ENCODE measurements at places on chromosomes 16 and 17.

DNA sequence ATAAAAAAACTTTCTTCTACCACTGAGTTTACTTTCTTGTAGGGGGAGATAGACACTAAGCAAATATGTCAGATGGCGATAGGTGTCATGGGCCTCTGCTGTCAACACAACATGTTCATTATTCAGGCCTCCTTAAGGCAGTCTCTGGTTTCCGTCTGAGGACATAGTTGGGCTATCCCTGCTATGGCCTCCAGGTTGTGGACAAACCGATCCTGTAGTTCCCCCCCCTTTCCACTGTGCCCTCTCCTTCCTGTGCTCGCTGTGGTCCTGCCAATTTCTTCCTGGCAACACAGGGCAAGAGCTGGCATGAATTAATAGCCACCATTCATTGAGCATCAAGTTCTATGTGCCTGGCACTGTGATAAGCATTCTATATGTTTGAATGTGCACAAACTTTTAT, 81.0 kb upstream of the HS3ST2 start:
- DNase-seq = no peak

DNA sequence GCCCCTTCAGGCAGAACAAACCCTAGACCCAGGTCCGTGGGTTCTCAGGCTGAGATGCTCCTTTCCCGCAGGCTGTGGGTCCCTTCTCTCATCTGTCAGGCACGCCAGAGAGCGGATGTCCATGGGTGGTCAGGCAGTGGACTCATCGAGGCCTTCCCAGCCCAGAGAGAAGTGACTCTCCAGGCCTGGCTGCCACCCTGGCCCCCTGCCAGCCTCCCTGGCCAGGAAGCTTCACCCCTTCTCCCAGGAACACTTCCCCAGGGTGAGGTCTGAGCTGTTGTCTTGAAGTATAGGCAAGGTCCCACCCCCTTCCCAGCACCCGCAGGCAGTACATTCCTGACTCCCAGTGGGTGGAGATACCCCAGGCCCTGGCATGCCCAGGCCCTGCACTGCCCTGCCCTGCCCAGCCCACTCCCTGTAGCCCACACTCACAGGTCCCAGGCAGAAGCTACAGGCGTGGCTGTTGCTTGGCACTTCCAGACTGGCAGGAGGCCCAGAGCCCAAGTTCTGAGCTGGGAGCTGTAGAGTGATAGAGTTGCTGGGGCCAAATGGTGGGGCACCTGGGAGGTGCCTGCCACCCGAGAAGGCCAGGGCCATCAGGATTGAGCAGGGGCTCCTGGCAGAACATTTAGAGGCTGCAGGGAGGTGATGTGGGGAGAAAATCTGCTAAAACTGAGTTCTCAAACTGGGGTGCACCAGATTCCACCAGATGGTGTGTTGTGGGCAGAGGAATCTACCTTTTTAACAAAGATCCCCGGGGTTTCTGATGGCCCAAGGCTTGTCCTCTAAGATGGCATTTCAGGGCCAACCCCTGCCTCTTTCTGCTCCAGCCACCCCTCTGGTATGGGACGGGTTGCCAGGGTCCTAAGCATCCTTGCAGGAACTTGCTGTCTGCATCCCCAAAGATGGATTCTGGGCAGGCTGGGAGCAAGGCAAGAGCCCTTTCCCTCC, 6.7 kb downstream of the ITGA3 start:
- no peak for DNase-seq

- no peak for DNase-seq
Measured at GRCh38 chr17:43940630-43941029, 1.6 kb downstream of the PPY start.

- DNase-seq = no peak
Measured at GRCh38 chr16:66735891-66736290, 15.5 kb downstream of the DYNC1LI2 start.

- no peak for DNase-seq
Measured at GRCh38 chr16:66798161-66798560, 3.2 kb downstream of the TERB1 start.

GRCh38 chr17:80106751-80107150, 5.4 kb downstream of the GAA start:
- DNase-seq = no peak

DNA sequence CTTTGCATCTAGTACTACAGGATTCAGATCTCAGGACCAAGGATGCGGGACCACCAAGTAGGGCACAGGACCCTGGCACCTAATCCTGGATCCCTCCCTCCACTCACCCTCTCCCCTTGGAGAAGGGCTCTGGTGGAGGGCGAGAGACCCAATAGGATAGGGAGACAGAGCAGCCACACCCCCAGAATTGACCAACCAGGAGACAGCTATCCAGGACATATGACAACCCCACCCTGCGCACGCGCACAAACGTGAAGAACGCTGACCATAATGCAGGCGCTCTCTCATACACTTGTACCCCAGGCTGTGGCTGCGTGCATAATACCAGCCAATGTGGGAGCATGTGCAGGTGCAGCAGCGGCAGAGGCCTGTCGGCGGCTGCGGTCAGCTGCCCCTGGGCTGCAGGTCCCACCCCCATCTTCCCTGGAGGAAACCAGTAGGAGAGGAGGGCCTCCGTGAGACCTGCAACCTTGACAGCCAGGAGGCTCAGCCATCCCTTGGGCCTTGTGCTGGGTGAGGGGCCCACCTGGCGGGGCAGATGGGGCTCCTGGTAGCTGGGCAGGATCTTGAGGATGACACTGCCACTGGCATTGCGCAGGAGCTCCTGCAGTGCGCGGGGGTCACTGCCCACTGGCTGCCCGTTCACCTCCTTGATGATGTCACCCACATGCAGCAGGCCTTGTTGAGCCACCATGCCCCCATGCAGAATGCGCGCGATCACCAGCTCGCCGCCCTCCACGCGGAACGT, 25.4 kb downstream of the MPP2 start:
- no peak for DNase-seq

- DNase-seq = no peak
Measured at GRCh38 chr17:56640116-56640515, 46.6 kb downstream of the NOG start.

DNA sequence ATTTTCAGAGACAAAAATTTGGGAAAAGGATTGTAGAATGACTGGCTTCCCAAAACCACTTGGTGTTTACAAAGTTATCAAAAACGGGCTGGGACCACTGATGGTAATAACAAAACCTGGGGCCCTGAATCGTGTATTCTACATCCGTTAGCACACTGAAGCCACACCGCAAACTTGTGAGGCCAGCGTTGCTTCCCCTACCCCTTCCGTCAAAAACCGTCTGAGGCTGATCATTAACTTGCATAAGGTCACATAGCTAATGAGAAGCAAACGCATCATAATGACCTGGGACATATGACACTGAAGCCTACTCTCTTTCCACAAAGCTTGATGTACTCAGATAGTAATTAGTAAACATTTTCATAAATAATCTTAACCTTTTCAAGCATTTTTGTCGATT, 704.3 kb downstream of the MAF start:
- no peak for DNase-seq

- DNase-seq = no peak
Measured at GRCh38 chr17:77909236-77909635, 49.3 kb upstream of the TNRC6C start.

DNA sequence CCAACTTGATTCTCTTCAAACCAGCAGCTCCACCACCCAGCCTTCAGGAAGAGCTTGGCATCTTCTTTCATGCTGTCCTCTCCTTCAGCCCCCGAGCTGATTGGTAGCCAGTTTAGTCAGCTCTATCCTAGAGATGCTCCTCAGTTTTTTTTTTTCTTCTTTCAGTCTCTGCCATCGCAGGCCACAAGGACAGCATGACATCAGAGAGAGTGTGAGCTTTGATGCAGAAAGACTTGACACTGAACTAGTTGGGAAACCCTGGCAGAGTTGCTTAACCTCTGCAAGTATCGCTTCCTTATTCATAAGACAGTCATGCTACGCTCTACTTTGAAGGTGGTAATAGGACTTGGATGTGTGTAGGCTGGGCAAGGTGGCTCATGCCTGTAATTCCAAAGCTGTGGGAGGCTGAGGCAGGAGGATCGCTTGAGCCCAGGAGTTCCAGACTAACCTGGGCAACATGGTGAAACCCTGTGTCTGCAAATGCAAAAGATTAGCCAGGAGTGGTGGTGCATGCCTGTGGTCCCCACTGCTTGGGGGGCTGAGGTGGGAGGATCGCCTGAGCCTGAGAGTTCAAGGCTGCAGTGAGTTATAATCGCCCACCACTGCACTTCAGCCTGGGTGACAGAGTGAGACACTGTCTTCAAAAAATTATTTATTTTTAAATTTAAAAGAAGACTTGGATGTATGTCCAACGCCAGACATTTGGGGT, 2.6 kb downstream of the CD300LB start:
- DNase-seq = no peak

GRCh38 chr17:78276098-78276887, 44.9 kb downstream of the TMEM235 start:
- no peak for DNase-seq

GRCh38 chr17:42182927-42183734, 2.1 kb downstream of the HCRT start:
- DNase-seq = no peak

- no peak for DNase-seq
Measured at GRCh38 chr16:79605999-79606398, 5.5 kb upstream of the MAF start.

DNA sequence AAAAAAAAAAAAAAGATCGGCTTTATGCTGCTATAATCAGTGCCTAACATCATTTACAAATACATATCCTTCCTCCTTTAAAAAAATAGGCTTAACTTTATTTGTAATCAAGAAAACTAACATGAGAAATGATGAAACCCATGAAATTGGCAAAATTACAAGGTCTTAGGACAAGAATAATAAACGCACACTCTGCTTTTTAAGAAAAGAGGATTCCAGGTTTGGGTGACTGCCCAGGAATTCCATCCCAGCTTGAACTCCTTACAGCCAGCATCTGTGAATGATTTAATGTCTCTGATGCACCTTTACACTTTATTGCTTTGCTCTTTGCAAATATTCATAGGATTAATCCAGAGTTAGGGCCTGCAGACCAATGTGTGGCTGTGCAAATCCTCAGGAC, 196.0 kb downstream of the CBLN1 start:
- DNase-seq = no peak

DNA sequence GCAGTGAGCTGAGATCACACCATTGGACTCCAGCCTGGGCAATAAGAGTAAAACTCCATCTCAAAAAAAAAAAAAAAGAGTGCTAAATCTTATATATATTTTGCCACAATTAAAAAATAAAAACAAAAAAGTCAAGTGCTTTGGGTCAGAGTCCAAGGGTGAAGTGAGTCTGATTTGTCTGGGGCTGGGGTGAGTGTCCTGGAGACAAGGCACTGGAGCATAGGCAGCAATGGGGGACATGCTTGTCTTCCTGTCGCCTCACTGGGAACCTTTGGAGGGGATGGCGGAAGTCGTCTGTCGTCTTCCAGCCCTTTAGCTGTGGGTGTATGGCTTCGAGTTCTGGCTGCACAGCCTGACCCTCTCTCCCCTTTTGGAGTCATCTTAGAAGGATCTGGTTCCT, 167.1 kb downstream of the NTN1 start:
- no peak for DNase-seq

- no peak for DNase-seq
Measured at GRCh38 chr17:28811651-28812090, 30.9 kb downstream of the FAM222B start.

- no peak for DNase-seq
Measured at GRCh38 chr16:23521037-23521743, 10.9 kb upstream of the GGA2 start.

Data from NCI-H524 treated with DMSO at 0.1 percent for 48 hours (cell line).